ENCODE measurements at places on chromosomes 1 and 21.

- no peak for DNase-seq
These were observed 353.2 kb downstream of the PLPP3 start for GRCh38 chr1:56225964-56226815.

- DNase-seq, result no peak
These were observed 42.0 kb upstream of the ADARB1 start for GRCh38 chr21:45032332-45032731.

- no peak for DNase-seq
These were observed 11.0 kb upstream of the DENND1B start for GRCh38 chr1:197786280-197786679.

DNA sequence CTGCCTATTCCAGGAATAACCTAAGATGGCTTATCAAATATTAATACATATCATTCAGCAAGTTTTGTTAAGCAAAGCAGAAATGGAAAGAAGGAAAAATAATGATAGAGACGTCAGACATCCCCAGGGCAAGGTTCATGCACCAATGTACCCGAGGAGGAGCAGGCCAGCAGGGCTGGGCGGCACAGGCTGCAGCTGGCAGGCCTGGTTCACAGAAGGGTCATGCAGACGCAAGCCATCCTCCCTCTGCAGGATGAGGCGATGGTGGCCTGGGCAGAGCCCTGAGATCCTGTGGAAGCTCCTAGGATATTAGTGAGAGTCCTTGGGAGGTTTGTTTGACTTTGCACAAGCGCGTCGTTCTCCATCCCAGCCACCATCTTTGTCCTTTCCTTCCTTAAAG, 30.0 kb downstream of the BATF3 start:
- no peak for DNase-seq
